Nephron progenitor cell (in vitro differentiated cells): ENCODE measurements at places on chromosomes 2 and 18.
A peak's percentile ranks its signal among the peaks of the same experiment; 100 is the strongest.

GRCh38 chr18:74506448-74507084, 10.4 kb downstream of the CNDP2 start:
- no peak for DNase-seq

- peak; percentile 92 for DNase-seq
Observed at GRCh38 chr2:176140513-176141317, 10.6 kb upstream of the HOXD4 start.

DNA sequence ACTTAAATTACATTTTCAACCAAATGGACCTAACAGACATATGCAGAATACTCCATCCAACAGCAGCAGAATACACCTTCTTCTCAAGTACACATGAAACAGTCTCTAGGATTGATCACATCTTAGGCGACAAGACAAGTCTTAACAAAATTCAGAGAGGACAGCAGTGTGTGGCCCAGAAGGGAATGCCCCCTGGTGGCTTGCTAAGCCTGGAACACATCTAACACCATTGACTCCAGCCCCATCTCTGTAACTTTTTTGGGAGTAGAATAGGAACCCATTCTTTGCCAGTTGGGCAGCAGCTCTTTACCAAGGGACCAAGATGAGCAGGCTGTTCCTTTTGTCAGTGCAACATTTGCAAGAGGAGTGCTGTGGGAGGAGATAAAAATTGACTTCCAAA, 249.9 kb downstream of the PLCL1 start:
- DNase-seq = peak; percentile 27

DNA sequence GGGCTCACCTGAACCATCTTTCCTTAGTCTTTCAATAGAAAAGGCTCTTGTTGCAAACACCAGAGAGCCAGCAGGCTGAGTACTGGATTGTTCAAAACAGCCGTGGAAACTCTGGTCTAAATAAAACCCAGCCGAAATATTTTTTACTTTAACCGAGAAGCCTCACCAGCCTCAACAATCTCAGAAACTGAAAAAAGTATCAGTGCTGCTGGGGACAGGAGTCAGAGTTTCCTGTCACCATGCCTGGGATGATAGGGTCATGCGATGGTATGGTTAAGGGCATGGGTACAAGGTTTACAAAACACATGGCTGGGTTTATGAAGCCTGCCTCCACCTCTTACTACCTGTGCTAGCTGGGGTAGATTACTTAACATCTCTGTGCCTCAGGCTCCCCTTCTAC, 55.3 kb upstream of the FZD7 start:
- no peak for DNase-seq

- DNase-seq = no peak
Observed at GRCh38 chr2:173051463-173052215, 24.0 kb upstream of the MAP3K20 start.
